ENCODE measurements at places on chromosomes 13 and 19.

DNA sequence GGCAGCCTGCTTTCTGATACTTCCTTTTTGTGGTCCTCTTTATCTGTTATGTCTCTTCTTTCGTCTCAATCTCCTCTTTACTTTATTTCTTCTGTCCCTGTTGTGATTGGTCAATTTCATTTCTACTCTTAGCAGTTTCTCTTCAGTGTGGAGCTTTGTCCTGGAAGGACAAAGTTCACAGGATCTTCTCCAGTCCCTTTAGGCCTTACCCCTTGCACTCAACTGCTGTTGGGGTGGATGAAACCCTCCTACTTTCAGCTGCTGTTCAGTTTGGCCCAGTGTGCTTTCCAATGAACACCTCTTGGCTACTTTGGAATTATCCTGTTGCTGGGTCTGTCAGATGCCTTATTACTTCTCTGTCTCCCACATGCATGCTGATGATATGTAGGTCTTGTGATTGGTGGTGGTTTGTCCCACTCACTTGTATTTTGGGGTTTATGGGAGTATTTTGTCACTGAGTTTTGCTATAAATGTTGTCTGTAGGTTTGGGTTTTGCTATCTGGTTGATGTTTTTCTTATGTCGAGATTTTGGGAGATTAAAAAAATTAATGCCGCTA lies 24.8 kb downstream of the WDR62 start:
- no peak for DNase-seq

- no peak for DNase-seq
These were observed 21.6 kb downstream of the CPAMD8 start for GRCh38 chr19:17005000-17005399.

DNA sequence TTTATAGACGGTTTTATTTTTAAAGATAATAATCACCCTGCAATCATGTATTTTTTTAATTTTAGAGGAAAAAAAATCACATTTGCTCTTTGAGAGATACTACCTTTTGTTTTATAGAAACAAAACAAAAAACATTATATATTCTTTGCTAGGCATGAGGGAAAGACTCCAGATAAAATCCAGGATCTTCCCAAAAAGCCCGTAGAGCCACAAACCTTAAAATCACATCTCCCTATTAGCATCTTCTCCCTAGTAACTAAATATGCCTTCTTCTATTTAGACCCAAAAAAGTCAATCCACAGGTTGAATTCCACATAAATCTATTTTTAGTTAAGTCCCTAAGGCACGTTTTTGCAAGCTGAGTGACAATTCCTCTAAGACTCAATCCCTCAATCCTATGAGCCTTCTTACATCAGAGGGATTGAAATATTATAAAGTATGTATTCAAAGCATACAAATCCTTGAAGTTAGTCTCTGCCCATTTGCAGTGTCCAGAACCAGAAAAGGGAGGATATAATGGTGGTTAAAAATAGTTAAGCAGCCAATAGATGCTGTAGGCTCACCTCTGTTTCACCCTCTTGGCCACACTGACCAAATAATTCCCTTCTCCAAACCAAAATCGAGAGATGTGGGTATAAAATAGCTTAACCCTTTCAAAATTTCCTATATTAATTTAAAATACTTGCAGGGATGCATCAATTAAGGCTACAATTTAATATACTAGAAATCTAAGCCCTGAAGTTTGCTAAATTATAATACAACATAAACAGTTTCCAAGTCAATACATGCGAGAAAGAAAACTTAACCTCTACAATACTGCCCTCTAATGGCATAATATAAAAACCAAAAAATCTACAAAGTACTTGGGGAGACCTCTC lies 64.0 kb downstream of the SERP2 start:
- DNase-seq, result no peak

- DNase-seq, result no peak
These were observed 13.1 kb upstream of the THSD1 start for GRCh38 chr13:52419080-52419479.

GRCh38 chr13:113320226-113320875 lies 23.3 kb downstream of the LAMP1 start:
- DNase-seq, result no peak

GRCh38 chr19:23002690-23003422 lies at the start of gene ZNF728:
ZNF728 (minus strand) TSS chr19:23003176; CDS start chr19:23003030, 146 bp downstream.
- DNase-seq, result no peak

DNA sequence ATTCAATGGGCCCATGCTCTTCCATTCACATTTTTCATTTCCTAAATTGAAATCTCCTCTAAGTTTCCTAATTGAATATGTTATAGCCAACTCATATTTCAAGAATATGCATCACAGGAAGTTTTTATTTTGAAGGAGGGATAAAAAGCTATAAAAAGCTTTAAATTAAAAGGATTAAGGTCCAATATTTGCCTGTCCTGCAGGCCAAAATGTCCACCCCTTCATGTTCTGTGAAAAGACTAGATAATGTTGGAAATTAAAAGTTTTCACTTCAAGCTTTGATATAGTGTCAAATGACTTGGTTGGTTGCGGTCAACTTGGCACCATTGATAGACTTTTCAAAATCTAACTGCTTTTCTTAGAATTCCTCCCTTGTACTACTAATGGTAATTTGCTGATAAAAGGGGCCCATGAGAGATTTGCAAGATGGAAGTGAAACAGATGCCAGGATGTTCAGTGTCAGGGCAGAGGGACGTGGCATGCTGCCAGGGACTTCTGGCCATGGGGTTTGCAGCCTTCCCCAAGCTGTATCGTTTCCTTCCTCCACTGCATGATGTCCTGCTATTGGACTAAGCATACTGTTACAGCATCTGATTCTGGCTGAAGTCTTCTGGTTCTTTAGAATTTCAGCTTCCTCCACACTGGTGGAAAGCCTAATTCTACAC lies 547.3 kb upstream of the MIR17HG start:
- DNase-seq, result no peak

DNA sequence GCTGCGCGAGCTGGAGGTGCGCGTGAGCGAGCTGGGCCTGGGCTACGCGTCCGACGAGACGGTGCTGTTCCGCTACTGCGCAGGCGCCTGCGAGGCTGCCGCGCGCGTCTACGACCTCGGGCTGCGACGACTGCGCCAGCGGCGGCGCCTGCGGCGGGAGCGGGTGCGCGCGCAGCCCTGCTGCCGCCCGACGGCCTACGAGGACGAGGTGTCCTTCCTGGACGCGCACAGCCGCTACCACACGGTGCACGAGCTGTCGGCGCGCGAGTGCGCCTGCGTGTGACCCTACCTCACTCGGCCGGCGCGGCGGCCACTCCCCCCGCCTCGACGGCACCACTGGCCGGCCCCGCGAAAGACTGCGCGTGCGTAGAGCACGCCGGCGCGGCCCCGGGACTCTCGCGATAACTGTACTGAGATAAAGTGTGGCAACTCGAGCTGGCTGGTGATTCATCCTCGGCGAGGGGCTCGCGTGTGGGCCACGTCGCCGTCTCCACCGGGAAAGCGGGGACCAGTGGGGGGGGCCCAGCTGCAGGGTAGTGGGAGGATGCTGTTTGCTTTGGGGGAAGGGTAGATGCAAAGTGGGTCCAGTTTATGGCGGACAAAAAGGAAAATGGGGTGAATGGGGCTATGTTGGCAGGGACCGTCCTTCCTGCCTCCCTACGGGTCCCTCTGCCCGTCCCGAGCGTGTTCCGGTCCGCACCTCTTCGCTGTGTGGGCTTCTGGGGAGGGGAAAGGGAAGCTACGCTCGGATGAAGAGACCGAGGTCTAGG lies 11.4 kb downstream of the FUT6 start:
- peak; percentile 92 for DNase-seq

DNA sequence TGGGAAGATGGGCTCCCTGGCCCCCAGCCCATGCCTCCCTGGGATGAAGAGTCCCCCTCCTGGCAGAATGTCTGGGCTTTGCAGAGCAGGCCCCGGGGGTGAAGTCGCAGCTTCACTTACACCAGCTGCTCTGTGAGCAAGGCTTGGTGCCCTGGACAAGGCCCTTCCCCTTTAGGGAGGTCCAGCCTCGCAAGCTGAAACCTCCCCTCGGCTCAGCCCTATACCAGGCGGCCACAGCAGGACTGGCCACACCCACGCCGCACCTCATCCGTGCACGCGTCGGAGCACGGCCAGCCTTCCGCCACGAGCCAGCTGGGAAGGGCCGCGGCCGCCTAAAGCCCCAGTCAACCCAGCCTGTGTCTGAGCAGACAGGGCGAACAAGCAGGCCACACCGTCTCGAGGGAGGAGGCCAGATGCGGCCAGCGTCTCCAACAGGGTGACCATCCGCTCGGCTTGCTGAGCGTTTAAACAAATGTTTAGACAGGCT lies 83.2 kb upstream of the MCF2L start:
- no peak for DNase-seq

DNA sequence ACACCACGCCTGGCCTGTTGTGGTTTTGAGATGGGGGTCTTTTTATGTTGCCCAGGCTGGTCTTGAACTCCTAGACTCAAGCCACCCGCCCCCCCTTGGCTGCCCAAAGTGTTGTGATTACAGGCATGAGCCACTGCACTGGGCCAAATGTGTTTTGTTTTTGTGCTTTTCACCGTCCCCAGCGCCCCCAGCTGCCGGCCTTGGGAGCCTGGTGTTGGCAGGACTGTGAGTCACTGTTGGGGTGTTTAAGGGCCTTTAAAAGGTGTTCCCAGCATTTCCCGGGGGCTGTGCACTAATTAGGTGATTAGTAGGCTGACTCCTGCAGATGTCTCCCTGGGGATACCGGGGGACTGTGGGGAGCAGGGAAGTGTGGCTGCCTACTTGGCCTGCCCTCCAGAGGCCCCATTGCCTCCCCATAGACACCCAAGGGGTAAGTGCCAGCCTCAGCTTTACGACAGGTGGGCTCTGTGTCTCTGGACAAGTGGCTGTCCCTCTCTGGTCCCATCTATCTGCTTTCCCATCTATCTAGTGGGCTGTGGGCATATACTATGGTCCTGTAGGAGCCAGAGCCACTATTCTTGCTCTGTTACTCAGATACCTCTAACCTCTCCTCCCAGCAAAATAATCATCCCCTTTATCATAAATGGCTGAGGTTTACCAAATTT lies 11.8 kb upstream of the TLE5 start:
- DNase-seq, result no peak

- DNase-seq, result no peak
These were observed 77.4 kb downstream of the SLC15A1 start for GRCh38 chr13:98675066-98675465.

GRCh38 chr19:33690378-33691029 lies 68.8 kb downstream of the CHST8 start:
- no peak for DNase-seq

- DNase-seq, result no peak
These were observed 23.6 kb upstream of the CCDC124 start for GRCh38 chr19:17909003-17909732.

GRCh38 chr13:20704459-20705069 lies 1.1 kb downstream of the IL17D start:
- no peak for DNase-seq

GRCh38 chr19:15935167-15935702 lies 906 bp upstream of the CYP4F11 start:
- no peak for DNase-seq

DNA sequence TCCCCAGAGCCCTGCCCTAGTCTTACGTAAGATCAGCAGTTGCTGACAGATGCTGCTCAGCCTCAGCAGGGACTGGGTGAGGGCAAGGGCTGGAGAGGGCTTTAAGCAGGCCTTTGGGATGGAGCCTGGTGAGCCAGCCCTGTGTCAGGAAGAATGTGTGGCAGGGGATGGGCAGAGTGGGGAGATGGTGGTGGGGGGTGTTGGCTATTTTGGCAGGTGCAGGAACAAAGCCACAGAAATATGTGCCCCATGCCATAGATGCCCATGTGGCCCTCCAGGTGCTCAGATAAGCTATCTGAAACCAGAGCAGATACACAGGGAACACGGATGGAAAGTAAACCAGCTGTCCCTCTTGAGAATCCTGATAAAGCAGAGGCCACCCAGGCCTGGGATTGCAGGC lies 1325.0 kb downstream of the UQCRFS1 start:
- DNase-seq, result no peak

DNA sequence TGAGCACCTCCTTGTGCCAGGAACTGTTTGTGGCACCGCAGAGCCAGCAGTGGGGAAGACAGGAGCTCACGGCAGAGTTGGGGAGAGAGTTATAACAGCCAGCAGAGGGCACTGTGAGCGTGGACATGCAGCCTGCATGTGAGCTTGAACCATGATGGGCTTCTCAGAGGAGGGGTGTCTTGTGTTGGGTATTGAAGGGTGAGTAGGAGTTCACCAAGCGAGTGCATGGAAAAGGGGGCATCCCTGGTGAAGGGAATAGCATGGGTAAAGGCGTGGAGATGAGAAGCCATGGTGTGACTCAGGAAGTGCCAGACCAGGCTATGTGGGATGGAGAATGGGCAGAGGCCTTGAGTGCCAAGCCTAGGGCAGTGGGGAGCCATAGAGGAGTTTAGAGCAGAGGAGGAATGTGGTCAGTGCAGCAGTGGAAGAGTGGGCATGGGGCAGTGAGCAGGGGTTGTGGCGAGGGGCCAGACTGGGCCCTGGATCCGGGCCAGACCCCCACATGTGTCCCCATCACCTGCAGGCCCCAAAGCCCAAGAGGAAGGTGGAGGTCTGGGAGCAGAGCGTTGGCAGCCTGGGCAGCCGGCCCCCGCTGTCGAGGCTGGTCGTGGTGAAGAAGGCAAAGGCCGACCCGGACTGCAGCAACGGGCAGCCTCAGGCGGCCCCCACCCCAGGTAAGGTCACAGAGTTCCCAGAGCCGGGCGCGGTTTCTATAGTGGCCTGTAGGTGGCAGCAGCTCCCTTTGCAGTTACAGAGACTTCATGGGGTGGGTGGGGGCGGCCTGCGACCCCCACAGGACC lies 11.8 kb upstream of the SHD start:
- DNase-seq, result no peak

DNA sequence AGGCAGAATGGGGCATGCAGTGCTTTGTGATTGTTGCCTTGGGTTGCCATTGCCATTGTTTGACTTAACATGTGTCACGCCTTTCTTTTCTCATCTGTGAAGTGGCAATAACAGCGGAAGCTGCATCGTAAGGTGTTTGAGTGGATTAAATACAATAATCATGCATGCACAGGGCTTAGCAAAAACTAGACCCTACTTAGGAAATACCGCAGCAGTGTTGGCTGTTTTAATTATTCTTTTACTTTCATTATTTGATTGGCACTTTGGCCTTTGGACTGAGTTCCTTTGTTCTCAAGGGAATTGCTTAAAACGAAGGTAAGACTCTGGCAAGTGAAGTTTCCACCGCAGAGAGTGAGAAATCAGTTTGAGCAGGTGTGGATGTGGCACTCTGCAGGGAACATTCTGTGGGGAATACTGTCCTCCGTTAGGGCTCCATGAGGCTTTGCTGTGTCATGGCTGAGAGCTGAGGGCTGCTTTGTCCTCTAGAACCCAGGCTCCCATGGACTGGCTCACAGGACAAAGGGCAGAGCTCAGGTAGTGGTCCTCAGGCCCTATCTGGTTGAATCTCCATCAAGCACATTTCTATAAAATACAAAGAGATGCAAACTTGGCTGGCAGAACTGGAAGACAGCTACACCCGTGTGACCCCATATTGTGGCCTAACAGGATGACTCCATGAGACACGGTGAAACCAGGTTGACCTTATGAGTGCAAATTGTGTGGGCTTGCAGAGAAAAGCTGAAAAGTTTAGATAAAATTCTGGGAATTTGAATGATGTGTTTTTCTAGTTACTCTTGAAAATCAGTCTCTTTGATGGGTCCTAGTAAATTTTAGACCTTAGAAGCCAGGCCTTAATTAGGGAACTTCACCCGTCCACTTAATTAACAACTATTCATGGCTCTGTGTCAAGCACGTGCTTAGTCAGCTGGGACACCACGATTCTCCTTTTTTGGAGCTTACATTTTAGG lies 407.2 kb downstream of the KCNRG start:
- DNase-seq, result no peak

Data from right renal pelvis (tissue), 4 donors.